Activated CD4-positive, alpha-beta T cell treated with anti-CD3 and anti-CD28 coated beads for 4 hours (primary cell): ENCODE measurements at places on chromosomes 6 and 20.

GRCh38 chr6:140253096-140253495, 878.6 kb upstream of the CITED2 start:
- no peak for DNase-seq

- no peak for DNase-seq
These were observed 73.5 kb upstream of the SCGN start for GRCh38 chr6:25578538-25578937.

GRCh38 chr6:22141241-22141745, 155.5 kb downstream of the PRL start:
- no peak for DNase-seq

GRCh38 chr20:32007787-32008616, 2.2 kb upstream of the CCM2L start:
- DNase-seq, result no peak

DNA sequence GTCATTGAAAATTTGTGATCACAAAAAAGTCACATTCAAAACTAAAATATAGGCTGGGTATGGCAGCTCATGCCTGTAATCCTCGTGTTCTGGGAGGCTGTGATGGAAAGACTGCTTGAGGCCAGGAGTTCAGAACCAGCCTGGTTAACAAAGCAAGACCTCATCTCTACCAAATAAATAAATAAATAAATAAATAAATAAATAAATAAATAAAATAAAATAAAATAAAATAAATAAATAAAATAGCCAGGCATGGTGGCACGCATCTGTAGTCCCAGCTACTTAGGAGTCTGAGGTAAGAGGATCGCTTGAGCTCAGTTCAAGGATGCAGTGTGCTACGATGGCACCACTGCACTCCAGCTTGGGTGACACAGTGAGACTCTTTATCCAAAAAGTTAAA, 343.1 kb upstream of the RUNX2 start:
- DNase-seq, result no peak

- DNase-seq, result no peak
These were observed 51.8 kb downstream of the TSHZ2 start for GRCh38 chr20:53023732-53024520.

DNA sequence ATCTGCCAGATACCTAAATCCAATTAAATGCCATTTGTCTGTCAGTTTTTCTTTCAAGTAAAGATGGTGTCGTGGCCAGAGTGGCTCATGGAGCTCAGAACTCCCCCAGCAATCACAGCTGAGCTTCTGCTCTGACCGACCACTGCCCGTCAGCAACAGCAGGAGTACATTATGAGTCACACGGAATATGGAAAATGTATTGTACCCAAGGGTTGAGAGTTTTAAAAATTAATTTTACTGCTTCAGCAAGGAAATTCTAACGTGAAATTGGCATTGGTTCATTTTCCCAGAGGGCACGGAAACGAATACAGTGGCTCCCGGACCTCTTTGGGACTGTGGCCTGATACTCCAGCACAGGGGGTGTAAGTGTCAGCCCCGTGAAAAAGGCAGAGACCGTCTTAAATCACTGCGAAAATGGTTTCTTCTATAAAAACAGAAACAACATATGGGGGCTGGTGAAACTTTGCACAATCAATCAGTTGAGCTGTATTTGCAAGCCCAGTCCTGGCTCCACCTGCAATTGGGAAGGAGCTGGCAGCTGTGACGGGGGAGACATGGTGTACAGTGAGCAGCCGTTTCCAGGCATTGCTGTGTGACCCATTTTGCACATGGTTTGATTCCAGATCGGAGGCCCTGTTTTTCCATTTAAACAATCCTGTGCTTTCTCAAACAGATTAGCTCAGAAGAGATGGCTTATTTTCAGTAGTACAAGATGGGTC, 12.8 kb downstream of the NPEPL1 start:
- DNase-seq, result no peak
